Stimulated activated CD8-positive, alpha-beta memory T cell treated with anti-CD3 and anti-CD28 coated beads, Interleukin-12 subunit alpha, Interleukin-12 subunit beta, amount 100 ng/mL, for 4 hours (primary cell): ENCODE measurements at places on chromosomes 12 and 14.

DNA sequence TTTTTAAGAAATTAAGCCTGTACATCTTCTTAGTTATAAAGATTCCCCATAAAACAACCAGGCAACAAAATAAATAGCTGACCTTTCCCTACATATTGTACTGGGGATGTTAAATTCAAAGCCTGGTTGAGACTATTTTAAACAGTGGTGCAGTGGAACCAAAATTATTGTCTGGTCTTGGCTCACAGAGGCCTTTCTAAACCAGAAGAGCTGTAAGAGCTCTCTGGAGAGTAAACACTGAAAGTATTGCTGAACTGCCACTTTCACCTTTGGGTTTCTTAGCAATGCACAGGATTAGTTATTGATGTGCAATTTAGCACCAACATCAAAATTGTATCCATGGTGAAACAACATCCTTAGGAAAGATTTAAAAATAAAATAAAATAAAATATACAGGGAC lies 20.6 kb downstream of the RACGAP1 start:
- no peak for DNase-seq

DNA sequence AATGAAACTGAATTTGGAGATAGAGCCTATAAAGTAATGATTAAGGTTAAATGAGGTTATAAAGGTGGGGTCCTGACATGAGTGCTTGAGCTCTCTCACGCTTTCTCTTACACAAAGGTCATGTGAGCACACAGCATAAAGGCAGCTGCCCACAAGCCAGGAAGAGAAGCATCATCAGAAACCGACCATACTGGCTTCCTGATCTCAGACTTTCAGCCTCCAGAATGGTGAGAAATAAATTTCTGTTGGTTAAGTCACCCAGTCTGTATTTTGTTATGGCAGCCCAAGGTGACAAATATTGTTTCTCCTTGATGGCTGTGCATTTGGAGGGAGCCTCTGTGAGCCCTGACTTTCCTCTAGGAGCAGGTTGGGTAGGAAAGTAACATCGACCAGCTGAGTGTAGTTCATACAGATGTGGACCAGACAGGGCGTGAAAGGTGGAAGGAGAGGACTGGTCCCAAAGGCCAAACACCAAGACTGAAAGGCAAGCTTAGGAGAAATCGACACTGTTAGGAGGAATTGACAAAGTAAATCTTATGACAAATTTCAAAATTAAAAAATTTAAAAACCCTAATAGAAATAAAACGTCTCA lies 97.6 kb upstream of the SLC38A2 start:
- peak; percentile 12 for DNase-seq

DNA sequence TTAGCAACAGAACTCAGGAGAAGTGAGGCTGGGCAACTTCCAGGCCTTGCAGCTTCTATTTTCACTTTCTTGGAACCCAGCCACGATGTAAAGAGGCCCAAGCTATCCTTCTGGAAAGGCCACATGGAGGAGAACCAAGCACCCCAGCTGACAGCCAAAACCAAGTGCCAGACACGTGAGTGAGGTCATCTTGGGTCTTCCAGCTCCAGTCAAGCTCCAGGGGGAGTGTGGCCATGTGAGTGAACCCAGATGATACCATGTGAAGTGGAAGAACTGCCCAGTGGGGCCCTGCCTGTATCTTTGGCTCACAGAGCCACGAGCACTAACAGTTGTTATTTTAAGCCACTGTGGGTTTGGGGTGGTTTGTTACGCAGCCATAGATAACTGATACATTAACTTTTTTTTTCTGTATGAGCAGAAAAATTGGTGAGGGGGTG lies 126.8 kb upstream of the MAP1LC3B2 start:
- no peak for DNase-seq

DNA sequence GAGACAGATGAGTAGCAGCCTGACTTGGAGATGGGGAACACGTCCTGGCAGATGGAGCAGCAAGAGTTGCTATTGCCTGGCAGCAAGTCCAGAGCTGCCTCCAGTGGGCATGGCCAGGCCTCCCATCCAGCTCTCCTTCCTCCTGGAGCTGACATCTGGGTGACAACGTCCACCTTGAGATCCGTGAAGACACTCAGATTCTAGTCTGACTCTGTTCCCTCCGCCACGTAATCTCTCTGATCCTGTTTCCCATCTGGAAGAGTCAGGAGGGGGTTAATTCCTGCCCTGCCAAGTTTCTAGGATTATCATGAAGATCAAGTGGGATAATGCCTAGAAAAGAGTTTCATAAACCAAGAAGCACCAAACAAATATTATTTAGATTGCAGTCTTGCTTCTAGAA lies 65.3 kb upstream of the FAM181A start:
- DNase-seq: no peak

DNA sequence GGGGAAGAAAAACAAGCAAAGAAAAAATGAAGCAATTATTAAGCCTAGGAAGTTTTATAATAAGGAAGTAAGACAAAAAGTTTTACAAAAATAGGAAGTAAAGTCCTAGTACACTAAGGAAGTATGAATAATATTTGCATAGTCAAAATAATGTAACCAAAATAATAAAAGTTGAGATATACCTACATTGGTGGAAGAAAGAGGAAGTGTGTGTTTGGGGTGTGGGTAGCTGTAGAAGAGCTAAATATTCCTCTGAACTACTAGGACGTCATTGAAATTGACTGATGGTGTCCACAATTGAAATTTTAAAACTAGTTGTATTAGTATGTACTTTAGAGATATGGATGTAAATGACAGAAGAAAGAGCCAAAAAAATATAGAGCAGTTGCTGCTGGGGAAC lies 228.4 kb upstream of the OTX2 start:
- DNase-seq: no peak

- no peak for DNase-seq
Observed at GRCh38 chr14:92942136-92942535, 19.2 kb downstream of the CHGA start.

DNA sequence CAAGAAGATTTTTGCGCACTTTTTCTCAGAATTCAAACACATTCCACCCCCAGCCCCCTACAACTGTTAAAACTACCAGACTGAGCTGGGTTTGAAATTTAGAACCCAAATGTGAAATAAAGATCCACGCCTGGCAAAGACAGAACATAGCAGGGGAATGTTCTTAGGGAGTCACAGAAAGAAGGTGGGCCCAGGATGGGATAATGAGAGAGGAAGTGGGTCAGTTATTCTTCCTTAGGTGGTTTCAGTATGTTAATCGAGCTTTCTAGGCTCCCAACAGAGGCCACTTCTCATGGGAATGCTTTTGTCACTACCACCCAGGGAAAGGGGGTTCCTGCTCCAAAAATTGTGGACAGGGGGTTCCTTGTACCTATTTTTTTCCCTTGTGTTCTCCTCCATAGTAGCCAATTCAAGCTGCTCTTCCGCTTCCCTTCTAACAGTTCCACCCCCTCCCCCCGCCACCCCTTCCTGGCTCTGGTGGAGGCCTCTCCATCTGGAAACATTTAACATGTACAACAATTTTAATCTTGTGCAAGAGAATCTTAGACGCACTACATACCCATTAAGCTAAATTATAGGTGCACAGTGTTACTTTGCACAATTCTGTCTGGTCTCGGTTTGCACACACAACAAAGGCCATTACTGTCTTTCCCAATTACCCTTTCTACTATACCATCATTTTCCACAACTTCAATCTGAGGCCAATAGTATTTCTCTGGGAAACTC lies 218.1 kb downstream of the MON2 start:
- no peak for DNase-seq

DNA sequence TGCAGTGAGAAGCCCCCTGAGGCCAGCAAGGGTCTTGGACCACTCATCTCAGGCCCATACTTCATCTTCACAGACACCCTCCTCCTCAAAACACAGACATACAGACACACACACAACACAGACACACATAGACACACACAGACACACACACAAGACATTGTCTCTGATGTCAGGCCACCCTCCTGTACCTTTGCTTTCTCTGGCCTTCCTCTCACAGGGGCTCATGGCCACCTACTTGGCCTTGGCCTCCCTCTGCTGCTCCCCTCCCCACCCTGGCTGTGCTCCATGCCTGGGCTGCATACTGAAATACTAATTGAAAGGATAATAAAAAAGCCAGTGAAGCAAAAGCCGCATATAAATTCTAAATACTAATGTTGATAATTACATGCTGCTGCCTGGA lies 1.6 kb upstream of the SYNDIG1L start:
- no peak for DNase-seq

DNA sequence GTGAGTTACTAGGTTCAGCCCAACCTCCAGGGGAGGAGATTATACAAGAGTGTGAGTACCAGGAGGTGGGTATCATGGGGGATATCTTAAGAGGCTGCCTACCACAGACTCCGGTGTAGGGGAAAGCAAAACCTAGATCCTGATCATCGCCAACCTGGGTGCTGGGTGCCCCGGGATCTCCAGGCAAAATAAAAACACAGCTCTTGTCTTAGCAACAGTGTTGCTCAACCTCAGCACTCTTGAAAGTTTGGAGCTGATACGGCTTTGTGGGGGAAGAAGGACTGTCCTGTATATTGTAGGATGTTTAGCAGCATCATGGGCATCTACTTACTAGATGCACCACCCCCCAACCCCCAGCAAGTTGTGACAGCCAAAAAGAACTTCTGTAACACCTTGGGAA lies 74.5 kb downstream of the CCDC60 start:
- no peak for DNase-seq

- peak; percentile 43 for DNase-seq
Observed at GRCh38 chr14:21104448-21105060, 3.7 kb downstream of the TMEM253 start.

GRCh38 chr12:30514666-30515065 lies 181.0 kb downstream of the IPO8 start:
- DNase-seq: no peak

DNA sequence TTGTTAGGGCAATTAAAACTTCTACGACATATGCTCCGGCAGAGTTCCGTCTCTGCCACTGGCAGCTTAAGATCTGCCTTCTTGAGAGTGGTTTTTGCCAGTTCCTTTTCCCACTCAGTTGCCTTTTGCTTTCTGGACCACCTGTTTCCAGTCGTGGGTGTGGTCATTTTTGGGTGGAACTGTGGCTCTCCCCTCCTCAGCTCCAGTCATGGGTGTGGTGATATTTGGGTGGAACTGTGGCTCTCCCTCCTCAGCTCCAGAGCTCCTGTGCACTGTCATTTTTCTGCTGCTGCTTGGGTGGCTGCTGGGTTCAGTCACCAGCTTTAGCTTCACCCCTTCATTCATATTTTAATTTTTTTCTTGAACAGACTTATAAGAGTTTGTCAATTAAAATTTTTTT lies 25.3 kb downstream of the WDR20 start:
- no peak for DNase-seq

- no peak for DNase-seq
Observed at GRCh38 chr12:47317175-47317915, 237.6 kb upstream of the AMIGO2 start.

DNA sequence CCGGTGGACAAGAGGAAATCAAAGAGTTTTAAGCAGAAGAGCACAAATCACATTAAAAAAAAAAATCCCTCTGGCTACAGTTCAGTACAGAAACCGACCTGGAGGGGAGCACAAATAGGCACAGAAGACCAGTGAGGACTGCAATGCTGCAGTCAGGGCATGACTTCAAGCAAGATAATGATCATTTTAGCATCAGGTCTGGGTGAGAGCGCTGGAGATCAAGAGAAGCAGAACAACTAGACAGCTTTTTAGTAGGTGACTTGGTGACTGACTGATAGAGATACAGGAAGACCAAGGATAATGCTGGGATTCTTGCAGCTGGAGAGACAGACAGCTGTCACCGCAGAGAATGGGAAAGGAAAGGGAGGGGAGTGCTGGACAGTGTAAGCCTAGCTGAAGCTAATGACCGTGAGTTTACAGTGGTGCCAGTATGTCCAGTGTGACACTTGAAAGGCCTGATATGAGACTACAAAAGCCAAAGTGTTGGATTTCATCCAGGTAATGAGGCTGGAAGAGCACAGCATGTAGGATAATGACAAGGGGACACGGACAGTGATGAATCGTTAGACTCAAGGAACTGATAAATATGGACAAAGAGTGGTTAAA lies 5.6 kb downstream of the NFYB start:
- no peak for DNase-seq

DNA sequence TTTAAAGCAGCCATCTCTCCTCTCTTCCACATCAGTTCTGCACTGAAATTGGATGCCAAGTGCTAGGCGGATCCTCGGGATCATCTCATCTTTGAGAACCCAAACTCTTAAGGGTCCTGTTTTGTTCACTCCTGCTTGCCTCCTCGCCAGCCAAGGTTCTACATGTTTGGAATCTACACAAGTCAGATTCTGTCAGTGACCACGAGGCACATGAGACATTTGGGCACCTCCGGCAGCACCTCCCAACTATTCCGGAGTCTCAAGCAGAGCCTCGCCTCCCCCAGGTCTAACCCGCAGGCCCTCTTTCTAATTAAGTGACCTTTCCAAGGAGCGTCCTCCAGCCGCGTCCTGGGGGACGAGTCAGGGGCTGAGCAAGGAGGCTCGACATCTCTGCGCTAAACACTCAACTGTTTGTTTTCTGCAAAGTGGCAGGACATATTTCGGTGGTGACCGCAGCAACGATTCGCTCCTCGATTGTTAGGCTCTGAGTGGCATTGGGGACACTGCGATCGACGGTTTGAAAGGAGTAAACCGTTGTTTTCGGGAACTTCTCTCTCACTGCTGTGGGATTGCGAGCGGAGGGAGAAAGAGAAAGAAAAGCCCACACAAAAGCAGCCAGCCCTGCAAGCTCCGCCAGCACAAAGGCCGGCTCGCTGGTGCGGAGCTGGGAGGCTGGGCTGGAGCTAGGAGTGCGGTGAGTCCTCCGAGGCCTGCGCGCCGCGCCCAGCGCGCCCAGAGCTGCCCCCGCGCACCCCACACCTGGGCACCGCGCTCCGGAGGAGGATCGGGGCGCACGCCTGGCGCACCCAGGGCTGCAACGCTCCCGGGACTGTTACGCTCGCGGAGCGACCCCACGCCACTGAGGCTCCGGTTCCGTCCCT lies 640 bp downstream of the ARMH4 start:
- no peak for DNase-seq

DNA sequence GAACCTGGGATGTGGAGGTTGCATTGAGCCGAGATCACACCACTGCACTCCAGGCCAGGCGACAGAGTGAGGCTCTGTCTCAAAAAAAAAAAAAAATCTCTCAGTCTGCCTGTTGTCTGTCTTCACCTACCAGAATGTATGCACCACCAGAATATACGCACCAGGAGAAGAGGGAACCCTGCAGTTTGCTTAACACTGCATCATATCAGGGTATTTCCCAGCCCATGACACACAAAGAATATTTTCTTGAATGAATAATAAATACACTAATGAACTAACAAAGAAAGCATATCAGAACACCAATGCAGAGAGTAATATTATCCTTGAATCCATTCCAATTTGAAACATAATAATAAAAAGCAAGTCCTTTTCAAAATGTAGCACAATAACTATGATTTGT lies 44.2 kb upstream of the FOXN3 start:
- DNase-seq: no peak
